ENCODE measurements at places on chromosomes 11 and 22.

DNA sequence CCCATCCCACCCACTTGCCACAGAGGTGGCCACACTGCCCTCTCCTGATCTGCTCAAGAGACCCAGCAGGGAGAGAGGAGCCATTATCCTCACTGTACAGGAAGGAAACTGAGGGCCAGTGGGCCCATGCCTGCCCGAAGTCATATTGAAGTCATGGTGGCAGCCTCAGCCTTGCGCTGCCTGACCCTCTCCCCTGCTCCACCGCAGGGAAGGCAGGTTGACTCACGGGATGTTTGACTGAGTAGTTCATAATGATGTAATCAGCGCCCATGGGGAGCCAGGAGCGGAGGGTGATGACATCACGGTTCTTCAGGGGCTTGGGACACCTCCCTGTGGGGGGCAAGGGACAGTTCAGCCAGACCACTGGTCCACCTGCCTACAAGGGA, 6.1 kb upstream of the ARAP1 start:
- no peak for DNase-seq

- DNase-seq: no peak
Observed at GRCh38 chr11:2300936-2301630, 635 bp downstream of the C11orf21 start.

- DNase-seq: no peak
Observed at GRCh38 chr11:40987776-40988435, 471.5 kb downstream of the LRRC4C start.

DNA sequence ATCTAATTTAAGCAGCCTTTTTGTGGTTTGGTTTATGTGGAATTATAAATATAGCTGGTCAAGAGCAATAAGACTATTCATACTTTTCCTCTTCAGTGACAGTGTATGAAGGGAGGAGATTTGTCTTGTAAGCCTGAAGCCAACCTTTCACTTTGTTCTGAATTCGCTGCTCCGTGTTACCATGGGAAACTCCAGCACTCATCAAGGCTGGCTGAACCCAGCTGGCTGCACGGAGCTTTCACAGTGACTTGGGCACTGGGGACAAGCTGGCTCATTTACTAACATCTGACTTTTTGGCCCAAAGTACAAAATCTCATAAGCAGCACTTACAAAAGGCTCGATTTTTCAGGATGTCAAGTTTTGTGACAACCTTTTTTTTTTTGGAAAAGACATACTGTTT, 120.4 kb upstream of the GRIA4 start:
- DNase-seq: no peak

- DNase-seq: no peak
Observed at GRCh38 chr11:60840470-60841430, 1.2 kb upstream of the CCDC86 start.

DNA sequence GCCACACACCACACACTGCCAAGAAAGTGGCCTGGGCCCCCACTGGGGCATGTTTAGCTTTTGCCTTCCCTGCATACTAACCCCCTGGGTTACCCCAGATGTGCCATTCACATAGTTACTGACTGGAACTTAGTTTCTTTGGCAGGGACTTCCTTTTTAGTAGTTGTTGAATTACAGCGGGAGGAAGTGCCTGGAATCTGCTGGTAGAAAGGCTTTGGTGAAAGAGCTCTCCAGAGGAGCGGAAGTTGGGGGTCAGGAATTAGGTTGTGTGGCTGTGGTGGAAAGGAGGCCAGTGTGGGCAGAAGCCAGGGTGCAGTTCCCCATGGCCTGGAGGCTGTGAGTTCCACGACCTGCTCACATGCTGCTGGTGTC, 69.0 kb downstream of the MED15 start:
- no peak for DNase-seq

DNA sequence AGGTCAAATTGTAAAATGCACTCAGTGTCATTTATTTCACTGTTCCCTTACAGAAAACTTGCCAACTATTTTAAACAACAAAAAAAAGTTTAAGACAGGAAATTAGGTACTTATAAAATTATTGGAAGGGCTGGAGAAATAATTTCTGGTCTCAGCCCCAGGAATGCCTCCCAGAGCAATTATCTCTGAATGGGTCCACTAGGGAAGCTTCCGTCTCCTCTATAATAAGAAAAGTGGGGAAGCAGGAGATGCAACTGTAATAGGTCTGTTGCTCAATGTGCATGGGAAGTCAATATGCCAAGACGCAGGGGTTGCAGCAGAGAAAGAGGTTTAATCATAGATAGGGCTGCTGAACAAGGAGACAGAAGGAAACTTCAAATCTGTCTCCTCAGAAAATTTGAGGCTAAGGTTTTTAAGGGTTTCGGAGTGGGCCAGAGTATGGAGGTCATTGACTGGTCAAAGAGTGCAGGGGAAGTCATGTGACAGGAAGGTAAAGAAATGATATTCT, 10.9 kb upstream of the RNF141 start:
- DNase-seq: no peak

DNA sequence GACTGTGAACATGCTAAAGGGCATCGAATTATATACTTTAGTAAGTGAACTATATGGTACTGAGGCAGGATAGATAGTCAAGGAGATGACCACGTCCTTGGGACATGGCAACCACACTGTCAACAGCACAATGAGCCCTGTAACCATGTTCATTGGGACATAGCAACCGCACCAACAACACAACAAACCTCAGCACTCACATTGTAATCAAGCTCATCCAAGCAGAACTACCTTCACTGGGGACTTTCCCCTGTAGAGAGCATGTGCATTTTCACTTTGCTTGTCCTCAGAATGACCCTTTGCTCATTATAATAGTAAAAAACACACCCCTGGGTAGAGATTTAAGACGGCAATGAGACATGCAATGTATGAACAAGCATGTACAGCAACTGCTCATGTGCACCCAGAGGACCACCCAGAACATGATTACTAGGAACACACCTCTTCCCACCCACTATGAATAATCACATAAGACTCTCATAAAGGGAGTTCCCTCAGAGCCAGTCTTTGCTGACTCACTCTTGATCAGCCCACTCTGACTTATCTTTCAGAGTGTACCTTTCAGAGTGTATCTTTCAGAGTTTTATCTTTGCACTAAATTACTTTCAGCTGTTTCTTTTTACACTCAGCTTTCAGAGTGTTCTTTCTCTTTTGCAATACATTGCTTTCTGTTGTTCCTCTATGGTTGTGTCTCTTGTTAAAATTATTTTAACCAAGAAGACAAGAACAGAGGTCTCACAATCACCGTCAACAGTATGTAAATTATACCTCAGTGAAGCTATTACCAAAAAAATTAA, 4.1 kb upstream of the PLAAT2 start:
- no peak for DNase-seq

GRCh38 chr11:12793065-12793464, 118.8 kb downstream of the TEAD1 start:
- no peak for DNase-seq

GRCh38 chr22:38456272-38456835, 1.4 kb upstream of the KCNJ4 start:
- DNase-seq: no peak

GRCh38 chr11:126676536-126676935, 321.1 kb downstream of the ST3GAL4 start:
- DNase-seq: no peak

GRCh38 chr11:33211153-33211552, 46.0 kb upstream of the HIPK3 start:
- no peak for DNase-seq

DNA sequence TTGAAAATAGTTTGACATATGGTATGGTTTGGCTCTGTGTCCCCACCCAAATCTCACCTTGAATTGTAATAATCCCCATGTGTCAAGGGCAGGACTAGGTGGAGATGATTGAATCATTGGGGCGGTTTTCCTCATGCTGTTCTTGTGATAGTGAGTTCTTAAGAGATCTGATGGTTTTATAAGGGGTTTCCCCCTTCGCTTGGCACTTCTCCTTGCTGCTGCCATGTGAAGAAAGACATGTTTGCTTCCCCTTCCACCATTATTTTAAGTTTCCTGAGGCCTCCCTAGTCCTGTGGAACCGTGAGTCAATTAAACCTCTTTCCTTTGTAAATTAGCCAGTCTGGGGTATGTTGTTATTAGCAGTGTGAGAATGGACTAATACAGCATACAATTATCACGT, 7.7 kb downstream of the KCTD21 start:
- no peak for DNase-seq

GRCh38 chr22:44196731-44197131, 16.0 kb downstream of the PARVG start:
- DNase-seq: no peak

DNA sequence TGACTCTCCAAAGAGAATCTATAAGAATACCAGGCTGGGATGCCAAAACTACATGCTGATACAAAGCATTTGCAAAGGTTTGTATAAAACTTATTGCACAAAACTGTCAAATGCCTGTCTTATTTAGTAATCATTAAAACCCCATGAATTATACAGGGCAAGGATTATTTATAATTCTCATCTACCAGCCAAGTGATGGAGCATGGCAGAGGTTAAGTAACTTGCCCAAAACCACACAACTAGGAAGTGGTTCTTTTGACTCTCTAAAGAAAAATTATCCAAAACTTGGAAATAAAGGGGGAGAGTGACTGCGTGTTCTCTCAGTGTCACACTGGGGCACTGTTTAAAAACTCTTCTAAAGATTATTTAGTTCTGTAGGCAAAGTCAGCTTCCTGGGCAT, 17.4 kb upstream of the CLMP start:
- DNase-seq: no peak

DNA sequence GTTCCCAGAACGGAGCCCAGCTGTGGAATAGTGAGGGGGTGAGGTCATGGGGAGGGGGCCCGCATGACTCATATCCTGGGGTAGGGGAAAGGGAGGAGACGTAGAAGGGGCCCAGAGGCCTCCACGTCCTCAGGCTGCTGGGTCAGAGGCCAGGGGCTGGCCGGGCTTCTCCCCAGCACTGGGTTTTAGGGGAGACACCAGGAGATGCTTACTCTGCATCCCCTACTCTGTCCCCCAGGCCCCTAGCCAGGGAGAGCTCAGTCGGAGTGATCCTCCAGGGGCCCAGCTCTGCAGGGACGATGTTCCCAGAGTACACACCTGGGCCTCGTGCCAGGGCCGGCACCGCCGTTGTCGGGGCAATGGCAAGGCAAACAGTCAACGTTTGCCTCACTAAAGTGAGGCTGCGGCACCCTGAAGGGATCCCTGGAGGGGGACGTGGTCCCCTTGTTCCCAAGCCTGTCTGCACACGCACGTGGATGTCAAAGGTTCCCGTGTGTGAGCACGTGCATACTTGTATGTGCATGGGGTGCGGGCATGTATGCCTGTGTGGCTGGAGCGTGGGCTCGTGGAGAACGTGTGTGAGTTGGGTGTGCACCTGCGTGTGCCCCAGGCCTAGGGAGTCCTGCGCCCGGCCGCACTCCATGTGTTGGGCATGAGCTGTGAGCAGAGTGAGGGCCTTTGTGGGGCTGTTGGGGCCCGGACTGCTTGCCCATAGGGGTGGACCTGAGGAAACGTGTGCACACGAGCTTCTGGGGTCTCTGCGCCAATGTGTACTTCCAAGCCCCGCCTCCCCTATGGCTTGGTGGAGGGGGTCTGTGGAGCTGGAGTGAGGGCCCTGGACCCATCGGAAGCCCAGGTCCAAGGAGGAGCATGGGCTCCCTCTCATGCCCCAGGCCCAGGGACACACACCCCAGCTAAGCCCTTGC, 14.2 kb downstream of the PRR33 start:
- no peak for DNase-seq

- DNase-seq: no peak
Observed at GRCh38 chr11:119794141-119794665, 65.2 kb upstream of the NECTIN1 start.

DNA sequence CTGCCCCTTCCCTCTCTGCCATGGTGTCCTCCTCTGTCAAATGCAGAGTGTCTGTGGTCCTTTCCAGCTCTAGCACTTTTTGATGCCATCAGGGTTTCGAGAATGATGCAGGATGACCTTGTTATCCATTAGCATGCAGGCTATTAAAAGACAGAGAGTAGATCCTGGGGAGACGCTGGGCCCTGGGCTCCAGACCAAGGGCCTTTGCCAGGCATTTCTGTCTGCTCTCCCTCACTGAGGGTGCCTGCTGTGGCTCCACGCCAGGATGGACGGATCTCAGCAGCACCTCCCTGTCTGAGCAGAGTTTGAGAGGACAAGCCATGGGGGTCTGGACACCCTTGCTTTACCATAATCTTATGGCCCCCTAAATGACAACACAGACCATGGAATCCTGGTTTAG, 110.8 kb upstream of the CD82 start:
- DNase-seq: no peak

DNA sequence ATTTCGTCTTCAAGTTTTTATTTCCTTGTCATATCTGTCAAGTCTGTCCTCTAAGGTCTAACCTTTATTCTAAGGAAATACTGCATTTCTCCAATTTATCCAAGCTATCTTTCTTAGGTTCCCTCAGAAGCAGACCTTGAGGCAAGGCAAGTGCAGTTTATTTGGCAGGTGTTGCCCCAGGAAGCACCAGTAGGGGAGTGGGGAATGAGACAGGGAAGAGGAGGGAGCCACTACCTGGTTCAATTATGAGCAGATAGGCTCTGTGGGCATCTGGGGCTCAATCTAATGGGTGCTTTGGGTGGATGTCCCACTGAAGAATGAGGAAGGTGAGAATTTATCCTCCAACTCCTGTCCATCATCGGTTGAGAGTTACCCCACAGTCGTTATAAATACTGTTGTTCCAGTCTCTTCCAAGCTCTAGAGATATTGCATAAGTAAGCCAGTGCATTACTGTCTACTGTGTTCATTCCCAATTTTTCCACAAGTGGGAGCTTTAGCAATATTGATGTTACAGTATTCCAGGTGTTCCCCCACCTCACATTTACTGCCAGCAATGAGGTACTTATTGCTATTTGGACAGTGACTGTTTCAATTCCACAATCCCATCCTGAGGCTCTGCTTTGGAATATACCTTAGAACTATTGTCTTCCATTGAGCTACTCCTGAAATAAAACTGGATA, 154.9 kb upstream of the CEP126 start:
- no peak for DNase-seq

DNA sequence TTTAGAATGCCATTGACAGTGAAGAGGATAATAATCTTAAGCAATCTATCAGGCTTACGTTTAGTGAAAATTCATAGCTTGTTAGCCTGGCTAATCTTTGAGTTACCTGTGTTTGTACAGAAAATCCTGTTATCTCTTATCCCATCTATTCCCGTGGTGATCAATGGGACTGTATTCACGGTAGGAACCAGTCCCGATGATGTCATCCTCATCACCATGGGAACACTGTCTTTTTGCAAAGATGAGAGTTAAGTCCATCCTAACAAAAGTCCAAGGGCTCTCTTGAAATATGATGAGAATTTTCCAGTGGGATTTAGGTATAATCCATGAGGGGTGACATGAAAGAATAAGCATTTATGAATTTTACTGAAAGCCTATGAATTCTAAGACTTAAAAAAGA, 762.2 kb downstream of the ETS1 start:
- no peak for DNase-seq

DNA sequence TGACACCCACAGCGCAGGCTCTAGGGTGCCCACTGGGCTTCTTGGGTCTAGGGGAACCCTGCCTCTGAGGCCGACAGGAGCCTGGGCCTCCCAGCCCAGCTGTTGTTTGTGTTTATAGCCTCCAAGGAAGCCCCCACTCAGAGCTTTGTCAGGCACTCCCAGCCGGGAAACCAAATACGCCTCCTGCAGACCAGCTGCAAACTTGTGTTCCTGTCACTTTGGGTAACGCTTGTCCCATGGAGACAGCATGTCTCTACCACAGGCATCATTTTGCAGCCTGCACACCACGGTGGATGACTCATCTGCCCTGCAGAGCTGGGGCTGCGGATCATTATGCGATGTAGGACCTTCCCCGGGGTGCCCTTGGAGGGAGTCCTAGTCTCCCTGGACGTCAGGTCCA, 40.6 kb upstream of the CRYBB3 start:
- no peak for DNase-seq

- DNase-seq: no peak
Observed at GRCh38 chr11:6405052-6405667, 13.7 kb downstream of the APBB1 start.

Data from stimulated activated CD4-positive, alpha-beta T cell treated with anti-CD3 and anti-CD28 coated beads, TNF-alpha, amount 100 ng/mL, for 24 hours (primary cell).